ENCODE measurements at places on chromosomes 4 and X. TPM values are rescaled to one million over a fixed set of nuclear protein-coding genes. Genes with fewer than 3 reads are reported as not detected.

- DNase-seq: no peak
Observed at GRCh38 chr4:79700356-79700755, 292.3 kb upstream of the GK2 start.

- no peak for DNase-seq
Observed at GRCh38 chr4:112855058-112855457, 194.4 kb upstream of the ANK2 start.

- peak; percentile 44 for DNase-seq
Observed at GRCh38 chr4:123587983-123588494, 191.4 kb downstream of the SPRY1 start.

DNA sequence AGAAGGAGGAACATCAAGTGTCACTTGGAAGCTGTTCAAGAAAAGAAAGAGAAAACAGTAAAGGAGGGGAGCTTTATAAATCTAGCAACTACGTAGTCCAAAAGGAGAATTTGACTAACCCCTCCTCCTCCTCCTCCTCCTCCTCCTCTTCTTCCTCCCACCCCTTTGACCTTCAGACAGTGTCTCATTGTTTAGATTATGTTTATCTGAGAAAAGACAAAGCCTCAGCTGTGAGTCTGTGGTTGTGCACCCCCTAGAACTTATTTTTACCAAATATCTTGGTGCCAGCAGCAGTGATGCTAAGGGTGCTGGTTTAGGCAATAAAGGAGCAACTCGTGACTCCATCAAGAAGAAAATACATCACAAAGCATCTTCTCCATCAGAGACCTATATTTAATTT is 68.9 kb upstream of the BMP2K start:
- DNase-seq: no peak

The RBMXL3 gene
- not detected for polyA plus RNA-seq

GRCh38 chrX:274904-275475 is 6.2 kb upstream of the PLCXD1 start:
- DNase-seq: peak; percentile 25

DNA sequence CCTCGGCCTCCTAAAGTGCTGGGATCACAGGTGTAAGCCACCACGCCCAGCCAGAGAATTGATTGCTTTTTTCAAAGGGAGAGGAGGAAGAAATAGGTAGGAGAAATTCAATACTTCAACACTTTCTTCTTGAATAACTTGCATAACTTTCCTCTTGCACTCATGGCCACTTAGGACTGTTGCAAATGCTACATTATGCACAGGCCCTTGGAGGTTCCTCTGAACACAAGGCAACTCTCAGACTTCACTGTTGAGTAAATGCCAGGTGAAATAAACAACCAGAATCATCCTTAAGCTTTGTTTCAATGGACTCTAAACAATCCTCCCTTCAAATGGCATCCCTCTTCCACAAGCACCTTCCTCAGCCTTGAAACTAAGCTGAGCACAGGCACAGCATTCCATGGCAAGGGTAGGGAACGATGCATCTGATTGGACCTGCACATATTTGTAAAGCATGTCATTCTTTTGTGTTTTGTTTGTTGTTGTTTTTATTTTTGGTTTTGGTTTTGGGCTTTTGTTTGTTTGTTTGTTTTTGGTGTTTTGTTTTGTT is 28.1 kb downstream of the CORIN start:
- DNase-seq: no peak

The SMIM10 gene
- polyA plus RNA-seq: 10.3 TPM

DNA sequence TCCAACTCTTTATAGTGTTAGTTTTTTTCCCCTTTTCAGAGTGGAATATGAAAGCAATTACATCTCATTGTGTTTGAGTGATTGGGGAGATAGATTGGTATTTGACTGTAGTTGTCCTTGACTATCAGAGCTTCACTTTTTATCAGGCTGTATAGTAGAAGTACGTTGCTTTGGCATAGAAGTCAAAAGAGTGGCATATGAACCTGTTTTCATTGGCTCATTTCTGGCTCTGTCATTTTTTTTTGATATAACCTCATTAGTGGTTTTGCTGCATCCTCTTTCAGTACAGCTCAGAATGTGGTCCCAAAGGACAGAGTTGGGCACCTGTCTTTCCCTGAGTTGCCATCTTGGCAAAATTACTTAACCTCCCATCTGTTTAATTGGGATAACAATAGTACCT is 1.4 kb downstream of the TMA16 start:
- no peak for DNase-seq

The L1CAM gene
- 53.1 TPM for polyA plus RNA-seq

DNA sequence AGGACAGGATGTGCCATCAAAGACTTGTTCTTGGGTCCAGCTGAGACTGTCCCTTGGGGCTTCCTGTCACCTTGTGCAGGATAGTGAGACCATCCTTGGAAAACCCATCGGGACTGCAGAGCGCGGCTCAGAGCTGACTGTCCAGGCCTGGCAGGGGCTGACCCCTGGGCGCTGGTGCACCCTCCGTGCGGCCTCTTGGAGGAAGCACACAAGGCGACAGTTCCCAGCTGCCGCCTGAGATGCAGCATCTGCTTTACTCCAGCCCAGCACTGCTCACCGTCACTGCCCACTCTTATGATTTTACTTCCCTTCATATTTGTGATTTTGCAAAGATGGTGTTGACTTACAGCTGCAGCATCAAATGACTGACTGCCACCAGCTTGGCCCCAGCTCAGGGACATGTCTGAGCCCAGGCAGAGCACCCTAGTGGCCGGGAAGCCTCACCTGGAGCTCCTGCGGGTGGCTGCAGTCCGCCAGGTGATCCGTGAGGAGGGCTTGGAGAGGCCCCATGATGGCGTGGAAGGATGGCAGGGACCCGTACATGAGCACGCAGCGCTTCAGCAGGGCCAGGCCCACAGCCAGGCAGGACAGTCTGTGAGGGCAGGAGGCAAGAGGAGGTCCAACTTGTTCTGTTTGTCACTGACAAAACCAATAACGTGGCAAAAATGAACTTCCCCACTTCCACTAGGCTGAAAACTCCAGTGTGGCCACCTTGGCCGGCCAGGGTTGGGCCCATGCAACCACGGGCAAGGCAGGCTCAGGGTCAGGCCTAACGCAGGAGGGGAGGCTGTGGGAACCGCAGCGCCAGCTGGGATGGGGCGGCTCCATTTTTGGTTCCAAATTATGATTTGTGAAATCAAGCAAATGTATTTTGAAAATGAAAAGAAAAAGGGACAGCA is 21.8 kb downstream of the NOP14 start:
- no peak for DNase-seq

DNA sequence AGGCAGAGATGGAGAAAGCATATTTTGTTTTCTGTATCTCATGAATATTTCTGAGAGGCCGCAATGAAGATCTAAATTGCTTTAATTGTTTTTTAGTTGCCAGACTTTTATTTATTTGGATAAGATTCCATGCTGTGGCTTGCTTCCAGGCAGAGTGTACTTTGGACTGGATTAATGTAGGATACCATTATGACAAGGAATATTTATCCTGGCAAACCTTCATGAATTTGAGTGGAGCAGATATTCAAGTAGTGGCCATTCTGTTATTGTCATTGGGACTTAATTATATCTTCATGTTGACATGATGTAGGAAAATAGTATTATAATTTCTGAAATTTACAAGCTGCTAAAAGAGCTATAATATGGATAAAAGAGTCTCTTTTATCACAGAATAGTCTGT is 182.9 kb downstream of the C4orf33 start:
- no peak for DNase-seq

DNA sequence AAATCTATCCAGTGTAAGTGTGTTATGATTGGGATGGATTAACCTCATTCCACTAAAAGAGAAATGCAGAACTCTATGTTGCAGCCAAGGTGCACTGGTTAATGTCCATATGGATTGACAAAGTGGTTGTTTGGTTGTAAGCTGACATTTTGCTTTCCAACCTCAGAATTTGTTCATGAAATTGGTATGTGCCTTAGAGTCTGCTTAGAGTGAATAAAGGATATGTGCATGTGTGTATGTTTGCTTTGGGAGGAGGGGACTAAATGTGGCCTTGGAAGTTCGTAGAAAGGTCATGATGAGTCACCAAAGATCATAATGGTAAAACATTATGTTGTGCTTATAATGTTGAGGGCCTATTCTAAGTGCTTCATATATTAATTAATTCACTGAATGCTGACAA is 44.1 kb upstream of the MBNL3 start:
- no peak for DNase-seq

The HEPH gene
- 44.6 TPM for polyA plus RNA-seq
